ENCODE measurements at places on chromosomes 1 and 21.

- DNase-seq, result peak; percentile 55
Measured at GRCh38 chr1:28087614-28088167, 719 bp downstream of the EYA3 start.

DNA sequence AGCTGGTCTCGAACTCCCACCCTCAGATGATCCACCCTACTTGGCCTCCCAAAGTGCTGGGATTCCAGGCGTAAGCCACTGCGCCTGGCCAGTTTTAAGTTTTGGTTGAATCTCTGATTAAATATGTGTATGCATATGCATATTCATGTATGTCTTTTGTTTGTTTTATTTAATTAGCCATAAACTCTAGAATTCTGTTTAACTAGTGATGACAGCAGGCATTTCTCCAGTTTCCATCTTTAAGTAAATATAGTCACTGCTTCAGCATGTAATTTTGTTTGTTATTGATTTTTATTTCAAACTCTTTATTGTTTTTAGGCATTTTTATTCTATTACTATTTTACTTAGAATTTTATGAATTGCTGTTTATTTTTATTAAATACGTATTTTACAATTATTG lies 58.0 kb downstream of the NUF2 start:
- DNase-seq, result no peak

DNA sequence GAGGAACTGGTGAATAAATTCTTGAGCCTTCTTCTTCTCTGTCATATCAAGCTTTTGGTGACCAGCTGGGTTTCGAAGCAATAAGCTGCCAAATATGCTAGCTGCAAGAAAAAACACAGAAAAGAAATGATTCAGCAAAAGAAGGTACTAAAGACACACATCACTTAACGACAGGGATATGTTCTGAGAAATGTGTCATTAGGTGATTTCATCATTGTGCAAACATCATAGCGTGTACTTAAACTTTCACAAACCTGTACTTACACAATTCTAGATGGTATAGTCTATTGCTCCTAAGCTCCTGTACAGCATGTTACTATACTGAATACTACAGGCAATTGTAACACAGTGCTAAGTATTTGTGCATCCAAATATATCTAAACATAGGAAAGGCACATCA lies 2.9 kb upstream of the MTF1 start:
- DNase-seq, result no peak

- DNase-seq, result no peak
Measured at GRCh38 chr1:16918371-16918770, 3.4 kb upstream of the CROCC start.

DNA sequence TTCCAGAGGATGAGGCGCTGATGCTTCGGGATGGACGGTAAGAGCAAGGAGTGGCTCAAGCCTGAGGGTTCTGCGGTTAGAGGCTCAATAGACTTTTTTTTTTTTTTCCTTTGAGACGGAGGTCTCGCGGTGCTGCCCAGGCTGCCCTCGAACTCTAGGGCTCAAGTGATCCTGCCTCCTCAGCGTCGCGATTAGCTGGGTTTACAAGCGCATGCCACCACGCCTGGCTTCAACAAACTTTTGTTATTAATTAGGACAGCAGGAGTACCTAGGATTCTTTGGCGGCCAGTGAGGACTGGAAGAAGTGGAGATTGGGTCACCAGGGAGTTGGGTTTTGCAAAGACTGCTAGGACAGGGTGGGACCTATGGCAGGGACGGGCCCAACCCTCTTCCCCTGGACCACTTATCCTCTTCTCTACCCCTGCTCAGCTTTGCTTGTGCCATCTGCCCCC lies 587 bp downstream of the SCNM1 start:
- DNase-seq, result no peak

- DNase-seq, result peak; percentile 78
Measured at GRCh38 chr1:177256153-177257075, 85.7 kb downstream of the BRINP2 start.

GRCh38 chr1:2826316-2826715 lies 24.8 kb upstream of the TTC34 start:
- DNase-seq, result no peak

DNA sequence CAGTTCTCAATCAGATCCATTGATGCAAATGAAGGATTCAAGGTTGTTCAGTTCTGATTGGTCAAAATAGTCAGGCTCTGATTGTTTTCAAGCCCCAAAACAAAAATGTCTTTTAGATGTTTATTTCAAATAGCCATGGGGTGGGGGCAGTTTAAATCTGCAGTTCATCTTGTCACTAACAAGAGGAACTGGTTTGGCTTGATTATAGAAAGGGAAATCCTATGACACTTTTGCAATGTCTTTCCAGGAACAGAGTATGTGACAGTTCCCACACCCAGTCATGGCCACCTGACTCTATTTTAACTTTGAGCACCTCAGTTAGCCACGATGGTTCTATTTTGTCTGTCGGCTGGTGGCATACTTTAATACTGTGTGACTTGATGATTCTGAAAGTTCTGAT lies 1544.1 kb downstream of the PLA2G4A start:
- DNase-seq, result no peak

- no peak for DNase-seq
Measured at GRCh38 chr21:45562402-45562801, 20.2 kb upstream of the SLC19A1 start.

DNA sequence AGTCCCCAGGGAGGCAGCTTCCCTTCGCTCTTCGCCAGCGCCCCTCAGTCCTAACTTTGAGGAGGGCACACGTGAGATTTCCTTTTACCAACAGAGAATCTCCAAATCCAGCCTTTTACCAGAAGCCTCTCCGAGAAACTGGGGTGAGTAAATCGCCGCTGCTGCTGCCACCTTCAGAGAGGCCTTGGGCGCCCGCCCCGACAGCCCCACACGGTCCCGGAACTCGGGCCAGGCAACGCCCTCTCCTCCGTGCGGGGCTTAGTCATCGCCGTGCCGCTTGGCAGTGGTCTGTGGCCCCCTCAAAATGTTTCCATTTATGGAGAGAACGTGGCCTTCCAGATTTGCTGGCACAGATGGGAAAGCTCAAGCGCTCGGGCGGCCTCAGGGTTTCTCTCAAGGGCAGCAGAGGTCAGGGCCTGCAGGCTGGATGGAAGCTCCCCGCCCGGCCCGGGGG lies 41.4 kb upstream of the COL6A2 start:
- DNase-seq, result peak; percentile 50
